ENCODE measurements at places on chromosomes 16 and 17.
A peak's percentile ranks its signal among the peaks of the same experiment; 100 is the strongest.

- no peak for DNase-seq
These were observed 5.6 kb upstream of the ST3GAL2 start for GRCh38 chr16:70444249-70445063.

GRCh38 chr17:9940841-9941240, 35.8 kb upstream of the RCVRN start:
- no peak for DNase-seq

DNA sequence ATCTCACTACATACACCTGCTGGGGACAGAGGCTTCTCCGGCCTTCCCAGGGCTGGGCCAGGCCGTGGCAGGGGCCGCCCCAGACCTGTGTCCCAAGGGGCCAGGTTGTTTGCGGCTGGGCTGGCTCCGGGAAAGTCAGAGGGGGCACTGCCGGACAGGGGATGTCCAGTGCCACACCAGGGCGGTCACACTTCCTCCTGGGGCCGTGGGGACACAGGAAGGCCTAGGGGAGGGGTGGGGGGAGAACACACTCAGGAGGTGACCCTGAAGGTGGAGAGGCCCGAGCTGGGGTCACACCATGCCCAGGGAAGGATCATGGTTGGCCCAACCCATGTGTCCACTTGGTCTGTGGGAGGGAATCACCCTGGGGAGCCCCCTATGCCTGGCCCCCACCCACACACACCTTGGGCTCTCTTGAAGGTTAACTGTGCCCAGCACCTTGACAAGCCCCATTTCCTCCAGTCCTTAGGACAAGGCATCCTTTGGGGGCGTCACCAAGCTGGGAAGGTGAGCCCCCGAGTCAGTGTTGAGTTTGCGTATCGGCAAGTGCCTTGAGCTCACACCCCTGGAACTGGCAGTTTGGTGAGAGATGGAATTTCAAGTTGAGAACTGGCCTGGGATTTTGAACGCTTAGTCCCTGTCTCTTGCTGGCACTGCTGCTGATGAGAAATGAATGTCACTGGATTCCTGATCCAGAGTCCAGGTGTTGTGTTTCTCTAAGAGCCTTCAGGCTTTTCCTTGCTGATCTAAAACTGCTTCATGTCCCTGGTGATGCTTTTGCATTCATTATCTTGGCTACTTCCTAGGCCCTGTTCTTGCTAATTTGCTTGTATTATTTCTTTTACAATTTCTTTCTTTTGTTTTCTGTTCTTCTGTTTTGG, 7.7 kb upstream of the ACTG1 start:
- DNase-seq: no peak

DNA sequence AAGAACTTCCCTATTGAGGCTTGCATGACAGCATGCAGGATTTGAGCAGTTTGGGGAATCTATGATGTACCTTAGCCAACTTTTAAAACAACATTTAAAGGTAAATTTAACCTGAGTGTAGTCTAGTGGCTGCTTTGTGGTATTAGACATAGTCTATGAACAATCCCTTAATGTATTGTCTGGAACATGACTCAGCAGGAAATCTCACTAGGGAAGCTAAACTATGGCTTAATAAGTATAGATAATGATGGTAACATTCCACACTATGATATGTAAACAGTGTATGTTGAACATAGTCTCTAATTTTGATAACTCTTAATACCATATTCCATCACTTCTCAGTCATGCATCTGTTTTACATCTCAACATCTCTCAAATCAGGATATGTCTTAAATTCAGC, 52.1 kb upstream of the SLC12A3 start:
- no peak for DNase-seq

DNA sequence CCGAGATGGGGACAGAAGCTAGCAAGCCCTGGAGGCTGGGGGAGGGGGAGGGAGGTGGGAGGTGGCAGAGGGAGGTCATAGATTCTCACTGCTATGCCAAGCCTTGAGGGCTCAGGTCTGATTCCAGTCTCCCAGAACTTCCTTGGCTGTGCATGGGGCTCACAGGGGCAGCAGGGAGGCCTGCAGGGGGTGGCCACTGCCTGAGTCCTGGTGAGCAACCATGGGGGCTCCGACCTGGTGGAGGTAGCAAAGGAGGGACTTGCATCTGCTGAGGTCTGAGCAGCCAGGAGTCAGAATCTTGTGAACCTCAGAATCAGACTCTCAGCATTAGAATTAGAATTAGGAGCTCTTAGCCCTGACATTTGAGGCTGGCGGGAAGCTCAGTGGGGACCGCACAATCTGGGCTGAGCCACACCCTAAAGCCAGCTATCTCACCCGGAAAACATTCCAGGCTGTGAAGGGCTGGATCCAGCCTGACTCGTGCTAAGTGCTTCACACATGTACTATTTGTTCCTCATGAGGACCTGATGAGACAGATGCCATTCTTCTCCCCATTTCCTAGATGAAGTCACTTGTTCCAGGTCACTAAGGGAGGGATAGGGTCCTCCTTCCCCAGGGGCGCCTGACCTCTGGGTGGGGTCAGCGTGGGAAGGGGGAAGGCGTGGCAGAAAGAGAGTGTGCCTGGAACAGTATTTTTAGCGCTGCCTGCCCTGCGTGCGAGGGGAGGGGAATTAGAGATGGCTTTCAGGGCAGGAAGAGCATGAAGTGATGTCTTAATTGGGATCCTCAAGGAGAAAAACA, 17.3 kb upstream of the KCNJ12 start:
- DNase-seq: no peak

GRCh38 chr17:48596000-48596734, 2.6 kb upstream of the HOXB5 start:
- no peak for DNase-seq

DNA sequence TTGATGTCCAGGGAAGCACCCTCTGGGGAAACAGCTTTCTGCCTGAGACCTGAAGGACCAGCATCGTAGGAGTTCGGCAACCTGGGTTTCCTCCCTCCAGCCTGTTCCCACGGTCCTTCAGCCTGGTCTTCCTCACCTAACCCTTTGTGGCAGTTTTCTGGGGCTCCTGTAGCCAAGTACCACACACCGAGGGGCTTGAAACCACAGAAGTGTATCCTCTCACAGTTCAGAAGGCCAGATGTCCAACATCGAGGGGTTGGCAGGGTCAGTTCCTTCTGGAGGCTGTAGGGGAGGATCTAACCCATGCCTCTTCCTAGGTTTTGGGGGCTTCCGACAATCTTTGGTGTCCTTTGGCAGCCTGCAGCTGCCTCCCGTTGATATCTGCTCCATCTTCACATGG, 381.0 kb upstream of the TNRC6C start:
- DNase-seq: no peak

DNA sequence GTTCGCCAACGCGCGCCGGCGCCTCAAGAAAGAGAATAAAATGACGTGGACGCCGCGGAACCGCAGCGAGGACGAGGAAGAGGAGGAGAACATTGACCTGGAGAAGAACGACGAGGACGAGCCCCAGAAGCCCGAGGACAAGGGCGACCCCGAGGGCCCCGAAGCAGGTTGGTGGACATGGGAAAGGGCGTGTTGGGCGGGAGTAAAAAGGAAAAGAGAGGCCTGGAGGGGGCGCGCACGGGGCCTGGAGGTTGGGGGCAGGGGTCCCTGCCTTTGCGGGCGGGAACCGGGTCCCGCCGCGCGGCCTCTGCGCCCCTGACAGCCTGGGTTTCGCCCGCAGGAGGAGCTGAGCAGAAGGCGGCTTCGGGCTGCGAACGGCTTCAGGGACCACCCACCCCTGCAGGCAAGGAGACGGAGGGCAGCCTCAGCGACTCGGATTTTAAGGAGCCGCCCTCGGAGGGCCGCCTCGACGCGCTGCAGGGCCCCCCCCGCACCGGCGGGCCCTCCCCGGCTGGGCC, 2.1 kb downstream of the IRX5 start:
- DNase-seq: no peak

GRCh38 chr16:22190081-22190775, 15.8 kb upstream of the EEF2K start:
- DNase-seq: peak; percentile 97

- no peak for DNase-seq
These were observed 23.5 kb downstream of the MYO19 start for GRCh38 chr17:36511216-36511615.

DNA sequence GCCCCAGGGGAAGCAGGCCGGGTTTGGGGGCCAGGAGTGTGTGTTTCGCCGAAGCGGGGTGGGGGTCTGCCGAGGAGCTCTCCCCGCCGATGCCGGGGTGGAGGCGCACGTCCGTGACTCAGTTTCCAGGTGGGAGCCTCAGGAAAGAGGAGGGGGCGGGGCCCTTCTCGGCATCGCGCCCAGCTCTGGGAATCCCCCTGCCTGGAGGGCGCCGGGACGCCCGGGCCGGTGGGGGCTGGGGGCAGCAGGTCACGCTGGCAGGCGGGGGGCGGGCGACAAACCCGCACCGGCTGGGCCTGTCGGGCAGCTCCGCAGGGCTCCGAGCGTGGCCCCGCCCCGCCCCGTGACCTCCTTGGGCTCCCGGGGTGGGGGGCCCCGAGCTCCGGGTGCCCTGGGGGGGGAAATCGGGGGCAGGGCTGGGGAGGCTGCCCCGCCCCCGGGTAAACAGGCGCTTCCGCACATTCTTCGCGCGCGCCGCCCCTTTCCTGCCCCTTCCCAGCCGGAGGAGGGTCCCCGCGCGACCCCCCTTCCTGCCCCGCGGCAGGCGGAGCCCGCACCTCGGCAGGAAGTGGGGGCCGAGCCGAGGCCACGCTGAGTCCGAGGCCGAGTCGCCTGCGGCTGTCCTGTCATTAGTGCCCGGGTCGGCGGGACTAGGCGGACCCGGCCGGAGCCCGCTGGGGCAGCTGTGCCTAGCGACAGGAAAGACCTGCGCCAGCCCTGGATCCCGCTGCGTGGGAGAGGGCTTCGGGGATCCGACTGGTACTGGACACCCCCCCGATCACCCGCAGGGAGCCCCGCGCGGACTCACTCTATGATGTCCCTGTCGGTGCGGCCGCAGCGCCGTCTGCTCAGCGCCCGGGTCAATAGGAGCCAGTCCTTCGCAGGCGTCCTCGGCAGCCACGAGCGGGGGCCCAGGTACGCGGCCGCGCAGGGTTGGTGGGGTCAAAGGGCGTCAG, 9.3 kb downstream of the RIPOR1 start:
- no peak for DNase-seq

- DNase-seq: no peak
These were observed 22.4 kb upstream of the PRM1 start for GRCh38 chr16:11303405-11304138.

- no peak for DNase-seq
These were observed at the start of gene GSG1L for GRCh38 chr16:28063591-28064061. Gene GSG1L, minus strand, starts transcription at chr16:28063714. Its CDS starts 290 bp downstream, at chr16:28063424.

- no peak for DNase-seq
These were observed 118.2 kb downstream of the MGAT5B start for GRCh38 chr17:76986365-76986764.

DNA sequence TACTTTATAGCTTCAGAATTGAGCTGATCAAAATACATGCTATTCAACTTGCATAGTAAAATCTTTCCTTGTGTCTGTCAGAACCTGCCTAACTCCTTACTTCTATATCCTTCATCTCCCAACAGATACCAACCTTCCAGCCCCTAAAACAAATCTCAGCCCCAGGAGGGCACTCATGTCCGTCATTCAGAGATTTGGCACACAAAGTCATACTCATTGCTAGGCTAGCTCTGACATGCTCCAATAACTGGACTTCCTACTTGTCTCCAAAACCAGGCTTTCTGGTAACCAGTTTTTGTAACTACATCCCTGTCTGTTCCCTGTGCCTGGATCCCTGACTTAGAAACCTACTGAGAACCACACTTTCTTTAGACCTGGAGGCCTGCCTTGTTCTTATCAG, 37.5 kb upstream of the DHX40 start:
- no peak for DNase-seq

- no peak for DNase-seq
These were observed 4.4 kb downstream of the ATP2A1 start for GRCh38 chr16:28882551-28883160.

GRCh38 chr17:42571435-42572225, 4.7 kb downstream of the MLX start:
- DNase-seq: no peak

- no peak for DNase-seq
These were observed 17.2 kb downstream of the CD7 start for GRCh38 chr17:82300228-82300627.

- DNase-seq: no peak
These were observed 221.2 kb downstream of the NTN1 start for GRCh38 chr17:9242497-9242881.

DNA sequence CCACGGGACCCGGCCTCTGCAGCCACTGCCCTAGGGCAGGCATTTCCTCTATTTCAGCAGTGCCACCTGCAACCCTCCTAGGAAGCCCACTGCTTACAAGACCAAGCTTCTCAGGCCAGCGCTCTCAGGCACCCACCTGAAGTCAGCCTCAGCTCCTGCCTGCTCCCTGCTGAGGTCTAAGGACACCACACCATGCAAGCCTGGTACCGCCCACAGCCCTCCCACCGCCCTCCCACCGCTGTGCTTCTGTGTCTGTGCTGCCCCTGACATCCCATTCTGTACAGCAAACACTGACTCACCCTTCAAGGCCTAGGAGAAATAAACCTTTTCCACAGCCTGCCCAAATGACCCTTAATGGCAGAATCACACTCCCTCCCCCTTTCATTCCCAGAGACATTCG, 6.3 kb downstream of the CLUH start:
- DNase-seq: no peak

DNA sequence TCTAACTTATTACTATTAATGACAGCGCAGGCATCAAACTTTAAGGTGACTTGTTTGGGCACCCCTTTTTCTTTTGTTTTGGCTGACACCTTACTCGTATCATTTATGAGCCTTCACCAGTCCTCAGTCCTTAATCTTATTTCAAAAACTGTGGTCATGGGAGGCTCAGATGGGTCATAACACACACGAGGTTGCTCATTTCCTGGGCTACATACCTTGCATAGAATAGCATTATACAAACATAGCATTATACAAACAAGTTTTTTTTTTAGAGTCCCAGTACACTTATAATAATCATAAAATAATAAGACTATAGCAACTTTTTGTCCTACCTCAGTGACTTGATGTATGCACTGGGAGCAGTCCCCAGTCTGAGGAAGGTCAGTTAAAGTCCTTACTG, 11.2 kb upstream of the ACSF2 start:
- no peak for DNase-seq

DNA sequence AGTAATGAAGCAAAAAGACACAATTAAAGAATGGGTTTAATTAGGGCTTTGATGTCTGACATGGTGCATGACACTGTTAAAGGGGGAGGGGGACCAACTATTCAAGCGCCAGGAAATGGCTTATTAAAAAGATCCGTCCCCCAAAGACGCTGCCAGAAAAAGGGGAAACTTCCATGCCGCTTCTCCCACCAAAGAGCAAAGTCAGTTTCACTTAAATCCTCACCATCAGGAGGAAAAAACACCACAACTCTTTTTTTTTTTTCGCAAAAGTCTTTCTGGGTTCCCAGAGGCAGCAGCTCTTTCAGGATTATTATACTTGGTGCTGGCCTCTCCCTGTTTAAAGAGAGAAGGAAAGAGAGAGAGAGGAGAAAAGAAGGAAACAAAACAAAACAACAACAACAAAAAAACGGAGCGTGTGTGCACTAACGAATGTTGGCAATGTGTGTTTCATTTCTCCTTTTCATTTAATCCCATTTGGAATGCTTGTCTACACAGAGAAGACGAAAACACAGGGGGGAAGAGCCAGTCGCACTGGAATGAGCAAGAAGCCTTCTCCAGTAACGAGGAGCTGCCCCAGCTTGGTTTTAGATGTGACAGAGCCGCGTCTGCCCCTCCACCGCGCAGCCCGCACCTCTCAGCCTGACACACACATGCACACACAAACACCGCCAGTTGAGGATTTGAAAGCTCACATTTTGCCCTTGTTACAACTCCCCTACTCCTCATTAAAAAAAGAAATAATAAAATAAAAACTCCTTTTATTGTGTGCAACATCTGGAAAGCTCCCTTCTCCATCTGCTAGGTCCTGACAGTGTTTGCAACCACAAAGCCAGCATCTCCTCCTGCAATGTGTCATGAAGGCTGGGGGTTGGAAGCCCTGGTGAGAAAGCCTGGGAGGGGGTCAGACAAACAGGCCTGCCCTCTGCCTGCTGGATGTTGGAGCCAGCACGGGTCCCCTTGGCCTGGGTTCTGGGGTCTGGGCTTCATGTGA, 32.7 kb upstream of the AXIN2 start:
- DNase-seq: no peak

Measured in stimulated activated CD8-positive, alpha-beta memory T cell treated with anti-CD3 and anti-CD28 coated beads, Interleukin-7, amount 100 ng/mL, for 48 hours (primary cell).